ENCODE measurements at places on chromosomes 6 and 20.

GRCh38 chr6:6725468-6726209 lies 137.1 kb downstream of the LY86 start:
- no peak for DNase-seq

DNA sequence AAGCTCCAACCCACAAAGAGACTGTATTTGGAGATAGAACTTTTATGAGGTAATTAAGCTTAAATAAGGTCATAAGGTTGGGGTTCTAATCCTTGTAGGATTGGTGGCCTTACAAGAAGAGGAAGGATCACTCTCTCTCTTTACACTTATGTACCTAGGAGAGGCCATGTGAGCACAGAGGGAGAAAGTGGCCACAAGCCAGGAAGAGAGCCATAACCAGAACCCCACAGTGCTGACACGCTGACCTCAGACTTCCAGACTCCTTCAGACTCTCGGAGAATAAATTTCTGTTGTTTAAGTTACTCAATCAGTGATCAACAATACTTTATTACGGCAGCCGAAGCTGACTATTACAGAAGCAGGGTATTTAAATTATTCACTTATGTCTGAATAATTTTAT lies 430.5 kb upstream of the EPHA7 start:
- no peak for DNase-seq

DNA sequence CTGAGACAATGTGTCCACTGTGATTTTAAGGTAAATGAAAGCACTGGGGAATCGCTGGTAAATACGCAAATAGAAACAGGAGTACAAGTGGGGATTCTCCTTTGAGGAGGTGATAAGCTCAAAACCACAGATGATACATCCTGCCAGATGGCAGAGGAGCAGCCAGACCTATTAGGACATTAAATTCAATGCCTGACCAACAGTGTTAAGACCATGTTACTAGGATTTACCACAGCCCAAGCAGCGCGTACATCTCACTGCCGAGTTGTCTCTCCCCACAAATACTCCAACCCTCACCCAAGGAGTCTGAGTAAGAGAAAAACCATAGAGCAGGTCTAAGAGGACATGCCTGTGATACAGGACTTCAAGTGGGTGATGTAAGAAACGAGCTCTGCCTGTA lies 68.9 kb upstream of the TULP1 start:
- DNase-seq, result no peak

DNA sequence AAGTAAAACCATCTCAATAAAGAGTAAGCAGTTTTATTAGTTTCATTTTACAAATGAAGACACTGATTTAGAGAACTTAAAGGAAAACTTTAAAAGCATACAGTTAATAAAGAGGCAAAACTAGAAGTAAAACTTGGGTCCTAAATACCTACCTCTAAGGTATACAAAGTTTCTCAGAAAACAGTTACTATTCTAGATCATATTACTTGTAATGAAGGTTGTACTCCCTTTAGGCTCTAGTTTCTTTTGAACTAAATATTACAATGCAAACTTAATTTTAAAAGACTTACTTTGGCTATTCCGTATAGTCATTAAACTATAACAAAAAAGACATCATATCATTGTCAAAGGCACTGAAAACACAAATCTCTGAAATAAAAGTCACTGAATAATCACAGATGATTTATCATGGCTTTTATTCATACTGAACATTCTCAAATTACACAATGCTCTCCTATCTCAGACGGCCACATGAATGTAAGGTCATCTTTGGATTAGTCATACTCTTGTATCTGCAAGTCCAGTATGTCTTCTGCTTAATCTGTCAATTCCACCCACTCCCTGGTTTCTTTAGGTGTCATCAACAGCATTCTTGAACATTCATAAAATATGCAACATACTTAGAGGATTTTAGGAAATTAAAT lies 361.6 kb upstream of the RUNX2 start:
- DNase-seq, result no peak

- DNase-seq, result no peak
These were observed 47.3 kb upstream of the LRFN2 start for GRCh38 chr6:40634429-40634828.

GRCh38 chr6:26032340-26033084 lies 54.7 kb upstream of the HFE start:
- DNase-seq, result no peak

- no peak for DNase-seq
These were observed 202.5 kb upstream of the GMDS start for GRCh38 chr6:2447931-2448330.

DNA sequence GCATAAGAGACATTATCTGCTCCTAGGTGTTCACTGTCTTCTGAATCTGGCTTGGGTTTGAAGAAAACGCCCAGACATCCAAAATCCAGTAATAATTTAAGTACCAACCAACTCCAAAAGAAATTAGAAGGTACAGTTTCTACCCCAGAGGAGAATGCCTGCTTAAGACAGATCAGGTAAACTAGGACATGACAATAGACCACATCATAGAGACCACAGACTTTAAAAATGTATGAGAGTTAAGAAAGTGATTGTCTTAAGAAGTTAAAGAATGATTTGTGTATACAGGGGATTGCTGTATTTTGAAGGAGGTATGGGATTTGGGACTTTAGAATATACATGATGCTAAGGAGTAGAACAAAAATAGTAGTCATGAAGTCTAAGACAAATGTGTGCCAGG lies 120.8 kb upstream of the EDN1 start:
- DNase-seq, result no peak

DNA sequence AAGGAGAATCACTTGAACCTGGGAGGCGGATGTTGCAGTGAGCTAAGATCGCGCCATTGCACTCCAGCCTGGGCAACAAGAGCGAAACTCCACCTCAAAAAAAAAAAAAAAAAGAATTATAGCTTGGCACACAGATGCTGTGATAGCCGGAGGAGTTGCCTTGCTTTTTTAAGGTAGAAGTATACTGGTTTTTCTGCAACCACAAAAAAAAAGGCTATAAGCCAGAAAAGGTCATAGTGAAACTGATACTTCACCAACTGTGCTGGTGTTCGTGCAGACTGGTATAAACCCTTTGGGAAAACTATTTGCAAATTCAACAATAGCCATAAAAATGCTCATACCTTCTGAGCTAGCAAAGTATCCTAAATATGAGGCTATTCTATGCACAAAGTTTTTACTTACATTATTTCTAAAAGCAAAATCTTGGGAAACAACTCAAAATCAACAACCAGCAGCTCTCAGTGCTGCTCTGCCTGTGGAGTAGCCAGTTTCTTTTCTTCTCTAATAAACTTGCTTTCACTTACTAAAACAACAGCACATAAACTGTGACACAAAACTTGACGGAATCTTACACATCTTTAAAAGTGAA lies 44.0 kb downstream of the B4GALT5 start:
- DNase-seq, result no peak
